Cardiac septum (tissue), 1 donor: ENCODE measurements at places on chromosomes 1 and 21. TPM values are rescaled to one million over a fixed set of nuclear protein-coding genes. Genes with fewer than 3 reads are reported as not detected.

GRCh38 chr1:39745016-39745670, 6.5 kb downstream of the PPIE start:
- no peak for DNase-seq

- no peak for DNase-seq
Observed at GRCh38 chr1:11387829-11388228, 91.1 kb upstream of the DISP3 start.

DNA sequence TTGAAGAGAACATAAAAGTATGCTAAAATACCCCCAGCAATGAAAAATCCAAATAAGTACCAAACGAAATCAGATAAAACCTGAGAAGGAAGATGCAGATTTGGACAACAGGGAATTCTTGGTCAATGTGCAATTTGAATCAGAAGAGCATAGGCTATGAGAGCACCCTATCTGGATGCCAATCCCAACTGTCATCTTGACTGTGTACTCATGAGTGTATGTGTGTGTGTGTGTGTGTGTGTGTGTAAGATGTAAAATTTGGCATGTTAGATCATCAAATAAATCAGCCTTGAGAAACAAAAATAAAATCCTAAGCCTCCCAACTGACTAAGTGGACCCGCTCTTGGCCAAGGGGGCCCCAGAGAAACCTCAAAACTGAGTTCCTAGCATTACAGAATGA, 18.0 kb upstream of the SPRR2G start:
- no peak for DNase-seq

DNA sequence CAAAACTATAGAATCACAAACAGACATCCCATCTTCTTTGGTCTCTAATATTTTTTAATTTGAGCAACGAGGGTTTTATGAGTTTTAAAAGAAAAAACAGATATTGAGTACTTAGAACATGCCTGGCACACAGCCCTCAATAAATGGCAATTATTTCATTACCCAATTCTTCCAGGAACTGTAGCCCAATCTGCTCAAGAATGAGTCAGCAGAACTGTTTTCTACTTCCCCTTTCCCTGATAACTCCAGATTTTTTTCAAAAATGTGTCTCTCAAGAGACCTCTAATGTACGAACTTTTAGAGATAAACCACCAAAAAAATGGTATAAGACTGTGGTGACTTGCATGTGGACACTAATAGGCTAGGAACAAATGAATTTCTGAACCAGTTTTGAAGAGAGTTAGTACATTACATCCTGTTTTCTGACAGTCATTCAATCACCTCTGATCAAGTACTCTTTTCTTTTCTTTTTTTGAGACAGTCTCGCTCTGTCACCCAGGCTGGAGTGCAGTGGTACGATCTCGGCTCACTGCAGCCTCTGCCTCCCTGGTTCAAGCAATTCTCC, 11.5 kb downstream of the ABL2 start:
- DNase-seq, result no peak

- no peak for DNase-seq
Observed at GRCh38 chr1:218658899-218659298, 313.8 kb downstream of the TGFB2 start.

DNA sequence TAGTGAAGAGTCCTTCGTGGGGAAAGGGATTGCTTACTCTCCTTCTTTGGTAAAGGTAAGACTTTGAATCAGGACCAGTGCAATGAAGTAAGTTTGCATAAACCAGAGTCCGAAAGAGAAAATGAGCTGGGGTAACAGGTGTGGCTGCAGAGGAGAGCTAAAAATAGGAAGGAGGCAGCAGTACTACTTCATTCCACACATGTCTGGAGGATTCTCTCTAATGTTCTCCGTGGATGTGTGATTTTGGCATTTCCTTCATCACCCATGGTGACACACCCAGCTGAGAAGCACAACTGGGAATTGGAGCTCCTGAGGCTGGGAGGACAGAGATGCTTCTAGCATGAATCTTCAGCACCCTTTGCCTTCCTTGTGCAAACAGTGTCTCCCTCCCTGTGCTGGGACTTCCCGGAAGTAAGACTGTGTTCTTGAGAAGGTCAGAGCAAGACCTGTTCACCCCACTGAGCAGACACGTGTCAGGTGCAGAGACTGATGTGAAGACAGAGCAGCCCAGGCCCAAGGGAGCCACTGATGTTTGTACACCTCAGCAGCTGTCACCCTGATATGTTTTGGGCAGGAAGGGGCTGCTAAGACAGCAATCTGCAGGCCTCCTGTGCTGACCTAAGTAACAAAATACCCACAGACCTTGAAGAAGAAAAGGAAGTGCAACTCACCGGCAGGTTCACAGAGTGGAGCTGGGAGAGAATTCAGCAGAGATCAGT, 13.3 kb downstream of the FCRL1 start:
- DNase-seq, result no peak

DNA sequence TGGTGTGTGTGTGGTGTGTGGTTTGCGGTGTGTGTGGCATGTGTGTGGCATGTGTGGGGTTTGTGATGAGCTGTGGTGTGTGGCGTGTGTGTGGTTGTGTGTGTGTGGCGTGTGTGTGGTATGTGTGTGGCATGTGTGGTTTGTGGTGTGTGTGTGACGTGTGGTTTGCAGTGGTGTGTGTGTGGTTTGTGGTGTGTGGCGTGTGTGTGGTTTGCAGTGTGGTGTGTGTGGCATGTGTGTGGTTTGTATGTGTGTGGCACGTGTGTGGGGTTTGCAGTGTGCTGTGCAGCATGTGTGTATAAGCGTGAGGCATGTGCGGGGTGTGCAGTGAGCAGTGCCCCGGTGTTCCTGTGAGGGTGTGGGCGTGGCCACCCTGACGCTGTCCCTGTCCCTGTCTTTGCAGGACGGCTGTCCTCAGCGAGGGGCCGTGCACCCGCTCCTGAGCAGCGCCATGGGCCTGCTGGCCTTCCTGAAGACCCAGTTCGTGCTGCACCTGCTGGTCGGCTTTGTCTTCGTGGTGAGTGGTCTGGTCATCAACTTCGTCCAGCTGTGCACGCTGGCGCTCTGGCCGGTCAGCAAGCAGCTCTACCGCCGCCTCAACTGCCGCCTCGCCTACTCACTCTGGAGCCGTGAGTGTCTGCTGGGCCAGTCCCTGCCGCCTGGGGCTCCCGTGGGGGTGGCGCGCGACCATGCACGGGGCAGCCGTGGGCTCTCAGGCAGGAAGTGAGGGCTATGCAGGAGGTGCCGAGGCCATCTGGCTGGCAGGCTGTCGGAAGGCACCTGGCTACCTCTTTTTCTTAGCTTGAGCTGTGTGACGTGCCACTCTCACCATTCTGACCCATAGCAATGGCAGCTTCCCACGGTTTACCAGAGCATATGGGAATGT, 52.6 kb upstream of the TRAPPC10 start:
- DNase-seq, result no peak

DNA sequence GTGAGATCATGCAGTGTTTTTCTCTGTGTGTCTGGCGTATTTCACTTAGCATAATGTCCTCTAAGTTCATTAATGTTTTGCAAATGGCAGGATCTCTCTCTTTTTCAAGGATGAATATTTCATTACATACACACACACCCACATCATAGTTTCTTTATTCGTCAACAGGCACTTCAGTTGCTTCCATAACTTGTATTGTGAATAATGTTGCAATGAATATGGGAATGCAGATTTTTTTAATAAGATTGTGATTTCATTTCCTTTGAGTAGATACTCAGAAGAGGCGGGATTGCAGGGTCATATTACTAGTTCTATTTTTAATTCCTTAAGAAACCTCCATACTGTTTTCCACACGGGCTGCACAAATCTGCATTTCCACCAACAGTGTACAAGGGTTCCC, 134.0 kb downstream of the CLEC20A start:
- no peak for DNase-seq

DNA sequence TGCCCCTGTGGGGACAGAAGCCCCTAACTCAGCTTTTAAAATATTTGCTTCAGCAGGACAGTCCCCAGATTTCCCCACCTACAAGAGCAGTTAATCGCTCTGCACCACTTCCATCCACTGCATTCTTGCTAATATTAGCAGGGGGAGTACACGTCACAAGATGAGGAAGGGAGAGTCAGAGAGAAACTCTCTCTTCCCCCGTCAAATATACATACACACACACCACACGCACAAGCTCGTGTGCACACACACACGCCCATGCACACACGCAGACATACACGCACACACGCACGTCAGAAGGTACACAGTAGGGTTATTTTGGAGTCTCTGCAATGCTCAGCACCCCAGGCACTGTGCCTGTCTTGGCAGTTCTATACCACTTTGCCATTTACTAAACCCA, 2.1 kb downstream of the CLCA1 start:
- DNase-seq, result no peak

- DNase-seq, result no peak
Observed at GRCh38 chr1:65027666-65028358, 61.5 kb upstream of the JAK1 start.

DNA sequence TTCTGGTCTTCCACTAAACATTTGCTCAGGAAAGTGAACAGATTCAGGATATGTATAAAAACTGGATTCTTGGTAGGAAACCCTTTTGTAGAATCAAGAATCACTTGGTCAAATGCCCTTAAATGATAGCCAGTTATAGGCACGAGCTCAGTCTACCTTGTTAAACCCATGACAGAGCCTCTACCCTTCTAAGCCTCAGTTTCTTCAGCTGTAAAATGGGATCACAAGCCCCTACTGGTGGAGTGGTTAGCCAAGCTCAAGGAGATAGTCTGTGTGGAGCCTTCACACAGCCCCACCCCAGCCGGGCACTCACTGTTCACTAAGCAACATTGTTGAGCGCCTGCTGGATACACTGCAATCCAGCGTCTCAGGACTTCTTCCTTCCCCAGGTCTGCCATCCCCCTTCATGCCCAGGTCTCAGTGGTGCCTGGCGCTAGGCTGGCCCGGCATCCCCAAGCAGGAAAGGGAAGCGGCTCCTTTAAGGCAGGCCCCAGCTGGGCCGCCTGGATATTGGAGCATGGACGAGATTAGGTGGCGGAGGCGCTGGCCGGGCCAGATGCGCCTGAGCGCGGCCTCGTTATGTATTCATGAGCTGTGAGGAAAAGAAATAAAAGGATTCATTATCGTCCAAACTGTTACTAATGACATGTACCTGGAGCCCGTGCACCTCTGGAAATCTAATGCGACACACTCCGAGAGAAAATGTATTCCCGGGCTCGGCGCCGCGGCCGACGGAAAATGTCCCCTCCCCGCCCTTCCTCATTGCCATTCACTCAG, 75.6 kb downstream of the TAS1R2 start:
- peak; percentile 33 for DNase-seq

DNA sequence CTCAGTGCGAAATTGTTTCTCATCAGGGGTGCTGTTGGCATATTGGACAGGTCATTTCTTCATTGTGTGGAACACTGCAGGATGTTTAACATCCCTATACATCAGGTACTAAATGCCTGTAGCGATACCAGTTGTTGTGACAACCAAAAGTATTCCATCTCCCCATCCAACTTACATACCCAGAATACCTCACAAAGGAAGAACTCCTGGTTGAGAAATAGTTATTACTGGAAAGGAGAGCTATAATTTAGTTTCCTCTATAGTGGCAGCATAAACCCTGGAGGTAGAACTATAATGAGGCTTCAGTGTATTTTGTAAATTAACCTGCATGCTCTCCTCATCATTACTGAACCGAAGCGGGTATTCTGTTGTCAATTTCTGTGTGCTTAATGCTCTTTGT, 45.1 kb downstream of the IVNS1ABP start:
- DNase-seq, result no peak

- DNase-seq, result no peak
Observed at GRCh38 chr1:179247923-179248322, 18.4 kb upstream of the ABL2 start.

DNA sequence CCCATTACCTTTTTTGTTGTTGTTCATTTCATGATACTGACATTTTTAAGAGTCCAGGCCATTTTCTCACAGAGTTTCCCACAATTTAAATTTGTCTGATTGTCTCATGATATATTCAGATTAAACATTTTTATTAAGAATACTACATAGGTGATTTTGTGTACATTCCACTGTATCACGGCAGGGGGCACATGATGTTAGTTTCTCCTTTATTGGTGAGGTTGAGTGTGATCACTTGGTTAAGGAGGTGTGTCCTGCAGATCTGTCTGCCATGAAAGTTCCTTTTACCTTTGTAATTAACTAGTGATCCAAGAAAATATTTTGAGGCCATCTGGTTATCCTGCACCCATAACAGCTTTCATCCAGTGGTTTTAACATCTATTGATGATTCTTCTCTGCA, 11.8 kb downstream of the RTCA start:
- DNase-seq, result no peak

- no peak for DNase-seq
Observed at GRCh38 chr1:156385534-156386031, 16.6 kb downstream of the RHBG start.

DNA sequence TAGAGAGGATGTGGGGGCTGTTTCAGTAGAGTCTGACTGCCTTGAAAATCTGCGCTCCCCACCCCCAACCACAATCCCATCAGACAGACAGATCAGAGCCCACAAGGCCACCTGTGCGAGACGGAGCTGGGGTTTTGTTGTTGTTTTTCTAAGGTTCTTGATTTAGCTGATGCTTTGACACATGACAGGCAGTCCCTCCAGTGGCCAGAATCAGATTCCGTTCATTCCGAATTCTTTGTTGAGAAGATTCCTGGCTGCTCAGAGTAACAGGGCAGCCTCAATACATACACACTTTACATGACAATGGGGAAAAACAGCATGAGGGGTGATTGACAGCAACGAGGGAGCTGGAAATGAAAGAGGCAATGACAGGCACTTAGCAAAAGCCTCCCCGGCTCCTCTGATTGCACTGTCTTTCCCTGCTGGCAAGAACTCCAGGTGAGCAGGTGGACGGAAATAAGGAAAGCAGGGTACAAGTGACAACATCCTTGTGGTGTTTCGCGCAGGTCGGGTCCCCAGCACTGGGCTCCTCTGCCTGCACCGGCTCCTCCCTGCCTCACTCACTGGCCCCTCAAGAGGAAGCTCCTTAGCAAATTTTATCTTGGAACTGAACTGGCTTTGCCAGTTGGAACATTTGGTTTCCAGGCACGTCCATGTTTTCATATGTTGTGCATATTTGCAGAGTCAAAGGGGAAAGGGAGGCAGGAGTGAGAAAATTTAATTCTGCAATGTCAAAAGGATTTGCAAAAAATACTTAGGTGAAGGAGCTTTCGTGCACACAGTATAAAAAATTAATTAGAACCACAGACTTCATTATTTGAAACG, 148.7 kb downstream of the PGBD5 start:
- no peak for DNase-seq

DNA sequence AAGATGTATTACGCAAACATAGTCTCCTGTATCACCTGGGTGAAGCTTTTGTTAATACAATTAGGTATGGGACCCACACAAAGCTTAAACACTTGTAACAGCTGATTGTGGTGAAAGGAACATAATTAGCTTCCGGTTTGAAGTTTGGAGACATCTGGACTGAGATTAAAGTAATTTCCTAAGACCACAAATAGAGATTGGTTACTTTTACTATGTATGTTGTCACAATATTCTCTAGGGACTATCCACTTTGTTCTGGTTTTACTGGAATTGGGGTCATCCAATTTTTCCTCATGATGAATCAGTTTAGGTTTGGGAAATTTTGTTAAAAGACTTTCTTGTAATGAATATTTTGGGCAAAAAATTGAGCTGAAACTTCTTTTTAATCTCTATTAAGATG, 71.8 kb upstream of the SAMSN1 start:
- DNase-seq, result no peak

Gene ALPL
- total RNA-seq, result 20.3 TPM

Gene NTPCR
- 47.1 TPM for total RNA-seq

Gene RGS18
- 1.1 TPM for total RNA-seq

Gene NOTCH2
- 34.8 TPM for total RNA-seq

Gene MYCL
- total RNA-seq, result 0.35 TPM

Gene TSPEAR
- not detected for total RNA-seq

Gene TMEM50B
- 31.7 TPM for total RNA-seq

Gene C1QC
- 38.6 TPM for total RNA-seq

Gene HSD11B1
- 15.0 TPM for total RNA-seq

Gene PTGER3
- total RNA-seq, result 1.1 TPM

Gene LENEP
- total RNA-seq, result not detected
